Endothelial cell of coronary artery (primary cell): ENCODE measurements at places on chromosomes 12 and 14. TPM values are rescaled to one million over a fixed set of nuclear protein-coding genes. Genes with fewer than 3 reads are reported as not detected.

The CLEC12A gene
- total RNA-seq, result not detected in 2 replicates

The RAB21 gene
- total RNA-seq, result 22.4 and 25.6 TPM in 2 replicates

The PRPH gene
- total RNA-seq, result 0.19 and 0.36 TPM in 2 replicates

The WNT1 gene
- total RNA-seq, result not detected in 2 replicates

The ACOT4 gene
- 0.27 and 0.38 TPM in 2 replicates for total RNA-seq

The KLRD1 gene
- 0.09 TPM in 2 replicates for total RNA-seq

The AMHR2 gene
- total RNA-seq, result 0.09 TPM in 1 of 2 replicates, not detected in the other

The HOXC12 gene
- not detected in 2 replicates for total RNA-seq

The TMCC3 gene
- 18.3 and 30.9 TPM in 2 replicates for total RNA-seq

The ZCRB1 gene
- 17.2 and 22.5 TPM in 2 replicates for total RNA-seq

The FITM1 gene
- 0.19 and 0.27 TPM in 2 replicates for total RNA-seq

The EML5 gene
- under 0.01 TPM in 1 of 2 replicates, not detected in the other for total RNA-seq

The KRT83 gene
- total RNA-seq, result not detected in 2 replicates

The FZD10 gene
- total RNA-seq, result not detected in 2 replicates

The APOF gene
- not detected in 2 replicates for total RNA-seq

The PTGDR gene
- not detected in 2 replicates for total RNA-seq

The SRRM4 gene
- not detected in 2 replicates for total RNA-seq

The FAM181A gene
- not detected in 2 replicates for total RNA-seq

The MMP17 gene
- 4.4 and 16.4 TPM in 2 replicates for total RNA-seq

The PTPRB gene
- 105 and 187 TPM in 2 replicates for total RNA-seq

The HCAR2 gene
- not detected in 2 replicates for total RNA-seq

The CELA1 gene
- not detected in 2 replicates for total RNA-seq

The AGAP2 gene
- total RNA-seq, result under 0.01 and 0.09 TPM in 2 replicates

The DNAI7 gene
- under 0.01 TPM in 1 of 2 replicates, not detected in the other for total RNA-seq

The RNF212B gene
- not detected in 2 replicates for total RNA-seq

The TGM1 gene
- total RNA-seq, result 0.36 and 0.75 TPM in 2 replicates

The LIN7A gene
- 0.18 and 2.7 TPM in 2 replicates for total RNA-seq

The THAP2 gene
- 2.8 and 3.2 TPM in 2 replicates for total RNA-seq

The IL26 gene
- total RNA-seq, result not detected in 2 replicates

The LMNTD1 gene
- total RNA-seq, result 0.45 TPM in 1 of 2 replicates, not detected in the other

The RHOJ gene
- total RNA-seq, result 96.6 and 112 TPM in 2 replicates

The LRTM2 gene
- total RNA-seq, result not detected in 2 replicates

The SNRPF gene
- 24.5 and 33.1 TPM in 2 replicates for total RNA-seq

The KLC1 gene
- 180 and 262 TPM in 2 replicates for total RNA-seq

The CACNB3 gene
- total RNA-seq, result 15.7 and 20.0 TPM in 2 replicates

The PPP1CC gene
- total RNA-seq, result 94.5 and 124 TPM in 2 replicates

The SIX1 gene
- 0.27 and 0.28 TPM in 2 replicates for total RNA-seq

The DCN gene
- 0.36 and 21.3 TPM in 2 replicates for total RNA-seq

The GNB3 gene
- total RNA-seq, result 1.3 and 1.5 TPM in 2 replicates

The AACS gene
- total RNA-seq, result 20.5 and 21.8 TPM in 2 replicates

The CCDC77 gene
- total RNA-seq, result 6.3 and 11.4 TPM in 2 replicates

The ZNF219 gene
- 2.5 and 2.8 TPM in 2 replicates for total RNA-seq

The WNT5B gene
- 0.27 and 8.4 TPM in 2 replicates for total RNA-seq

The C12orf54 gene
- total RNA-seq, result not detected in 2 replicates

The COCH gene
- total RNA-seq, result 0.09 and 0.56 TPM in 2 replicates

The RPS29 gene
- 1,266 and 2,197 TPM in 2 replicates for total RNA-seq

The GPR162 gene
- 6.4 and 10.2 TPM in 2 replicates for total RNA-seq

The CACNA2D4 gene
- 0.81 and 0.94 TPM in 2 replicates for total RNA-seq

The SLCO1C1 gene
- 0.09 and 0.19 TPM in 2 replicates for total RNA-seq

The SLC5A8 gene
- not detected in 2 replicates for total RNA-seq

The TPH2 gene
- not detected in 2 replicates for total RNA-seq

The DAO gene
- total RNA-seq, result not detected in 2 replicates
